NCI-H1436 (cell line): ENCODE measurements at places on chromosomes 1 and 21.

DNA sequence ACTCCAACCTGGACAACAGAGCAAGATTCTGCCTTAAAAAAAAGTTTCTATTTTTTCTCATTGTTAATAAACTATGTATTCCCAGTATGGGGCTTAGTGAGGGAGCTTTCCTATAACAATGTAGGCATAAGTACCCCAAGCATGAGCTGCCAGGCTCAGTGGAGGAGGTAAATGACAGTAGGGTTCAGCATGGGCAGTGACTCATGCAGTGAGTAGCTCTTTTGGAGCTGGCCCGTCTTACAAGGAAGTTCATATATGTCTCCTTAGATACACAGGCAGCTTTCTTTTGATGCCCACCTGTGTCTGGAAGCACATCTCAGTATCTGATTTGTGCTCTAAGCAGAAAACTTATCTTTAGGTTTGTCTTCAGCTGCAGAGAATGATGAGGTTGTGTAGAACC lies 57.9 kb downstream of the ZNF678 start:
- DNase-seq: no peak

DNA sequence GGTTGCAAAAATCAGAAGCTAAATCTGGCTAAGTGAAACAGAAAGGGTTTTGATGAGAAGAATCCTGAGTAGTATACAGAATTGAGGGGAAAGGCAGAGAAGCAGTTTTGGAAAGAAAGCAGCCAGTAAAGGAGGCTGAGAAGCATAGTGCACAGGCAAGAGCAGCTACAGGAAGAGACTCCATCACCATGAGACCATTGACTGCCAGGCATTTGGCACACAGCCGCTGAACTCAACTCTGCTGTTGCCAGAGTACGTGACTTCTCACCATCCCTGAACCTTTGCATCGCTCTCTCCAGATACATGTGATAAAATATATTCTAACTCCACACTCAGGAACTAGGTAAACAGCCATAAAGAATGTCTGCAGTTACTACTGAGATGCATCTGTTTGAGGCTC lies 128.3 kb upstream of the C1orf21 start:
- DNase-seq: no peak

DNA sequence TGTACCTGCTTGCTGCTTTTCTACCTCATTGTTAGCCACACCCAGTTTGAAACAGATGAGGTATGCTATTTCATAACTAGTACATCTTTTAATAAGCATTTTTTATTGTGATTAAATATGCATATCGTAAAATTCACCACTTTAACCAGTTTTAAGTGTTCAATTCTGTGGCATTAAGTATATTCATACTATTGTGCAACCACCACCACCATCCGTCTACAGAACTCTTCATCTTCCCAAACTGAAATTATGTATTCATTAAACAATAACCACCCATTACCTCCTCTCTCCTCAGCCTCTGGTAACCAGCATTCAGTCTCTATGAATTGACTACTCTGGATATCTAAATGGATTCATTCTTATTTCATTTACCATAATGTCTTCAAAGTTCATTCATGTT lies 20.1 kb downstream of the DR1 start:
- no peak for DNase-seq

GRCh38 chr1:119981986-119982815 lies 85.9 kb upstream of the ADAM30 start:
- no peak for DNase-seq

- DNase-seq: no peak
These were observed 685 bp upstream of the VAMP4 start for GRCh38 chr1:171742577-171742922.

- no peak for DNase-seq
These were observed 99.1 kb downstream of the JAK1 start for GRCh38 chr1:64867266-64867665.

GRCh38 chr1:230263568-230264195 lies 162.4 kb downstream of the PGBD5 start:
- DNase-seq: no peak

- no peak for DNase-seq
These were observed 43.2 kb upstream of the ADGRL2 start for GRCh38 chr1:81757398-81758020.

DNA sequence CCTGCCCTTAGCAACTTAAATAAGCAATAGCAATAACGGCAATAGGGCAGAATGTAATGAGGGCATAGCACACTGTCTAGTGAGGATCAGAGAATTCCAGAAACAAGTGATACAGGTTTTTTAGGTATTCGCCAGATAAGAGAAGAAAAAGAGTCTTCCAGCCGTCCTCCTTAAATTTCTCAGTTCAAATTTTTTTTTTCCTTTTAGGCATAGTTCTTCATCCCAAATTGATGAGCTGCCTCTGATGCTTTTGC lies 1.8 kb downstream of the PIGV start:
- no peak for DNase-seq

DNA sequence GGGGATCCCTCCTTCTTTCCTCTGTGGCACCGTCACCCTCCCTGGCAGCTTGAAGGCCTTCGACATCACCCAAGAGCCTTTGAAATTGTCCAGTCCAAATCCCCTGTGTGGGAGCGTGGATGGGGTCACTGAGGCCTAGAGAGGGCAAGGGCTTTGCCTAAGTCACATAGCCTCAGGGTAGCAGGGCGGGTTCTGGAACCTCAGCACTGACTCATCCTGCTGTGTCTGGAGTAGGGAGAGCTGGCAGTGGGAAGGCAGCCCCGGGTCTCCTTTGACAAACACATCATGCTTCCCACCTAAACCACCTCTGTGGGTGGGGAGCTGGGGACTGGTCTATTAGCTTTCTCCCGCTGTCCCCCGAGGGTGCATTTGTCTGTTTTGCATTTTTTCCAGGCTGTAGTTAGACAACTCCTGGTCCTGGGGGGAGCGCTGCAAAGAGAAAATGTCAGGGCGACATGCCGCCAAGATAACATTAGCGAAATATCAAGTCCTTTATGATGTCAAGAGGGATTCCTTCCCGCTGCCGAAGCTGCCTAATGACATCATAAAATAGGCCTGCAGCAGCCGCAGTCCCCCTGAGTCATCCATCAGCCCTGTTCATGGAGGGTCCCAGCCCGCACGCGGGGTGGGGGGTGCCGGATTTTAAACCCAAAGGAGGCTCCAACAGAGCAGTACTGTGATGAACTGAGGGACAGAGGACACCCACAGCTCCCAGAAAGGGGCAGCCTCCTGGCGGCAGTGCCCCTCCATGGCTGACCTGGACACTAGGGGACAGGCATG lies 77.0 kb upstream of the POU3F1 start:
- DNase-seq: no peak
